CD4-positive, CD25-positive, alpha-beta regulatory T cell (primary cell): ENCODE measurements at places on chromosomes 7 and 10. TPM values are rescaled to one million over a fixed set of nuclear protein-coding genes. Genes with fewer than 3 reads are reported as not detected.

Gene C7orf33
- not detected for polyA plus RNA-seq

Gene HOXA5
- not detected for polyA plus RNA-seq

Gene CNPY1
- not detected for polyA plus RNA-seq

Gene MET
- not detected for polyA plus RNA-seq

Gene SGCE
- 0.56 TPM for polyA plus RNA-seq

Gene UBTD1
- polyA plus RNA-seq: 0.22 TPM

Gene DYDC2
- polyA plus RNA-seq: not detected

Gene LRRC61
- polyA plus RNA-seq: 25.8 TPM

Gene CYP2C19
- not detected for polyA plus RNA-seq

Gene CCL24
- not detected for polyA plus RNA-seq

Gene UFSP1
- 2.4 TPM for polyA plus RNA-seq

Gene ASZ1
- not detected for polyA plus RNA-seq

Gene NRP1
- polyA plus RNA-seq: 0.05 TPM

Gene SH2D4B
- not detected for polyA plus RNA-seq

Gene KLF14
- not detected for polyA plus RNA-seq

Gene MICALL2
- 0.14 TPM for polyA plus RNA-seq

Gene TMEM213
- 0.21 TPM for polyA plus RNA-seq

Gene ZNF107
- 6.0 TPM for polyA plus RNA-seq

Gene HOXA4
- polyA plus RNA-seq: not detected

Gene HOGA1
- polyA plus RNA-seq: not detected

Gene CDNF
- polyA plus RNA-seq: 2.1 TPM

Gene SPDYE1
- 0.08 TPM for polyA plus RNA-seq

Gene C10orf105
- polyA plus RNA-seq: not detected

Gene CCDC6
- 4.7 TPM for polyA plus RNA-seq

Gene HOXA3
- polyA plus RNA-seq: 0.13 TPM

Gene AKR1C3
- polyA plus RNA-seq: 8.9 TPM

Gene LAMTOR4
- 450 TPM for polyA plus RNA-seq

Gene IGF2BP3
- polyA plus RNA-seq: not detected

Gene SSC4D
- polyA plus RNA-seq: 0.65 TPM

Gene MRPS16
- 112 TPM for polyA plus RNA-seq

Gene OR6V1
- not detected for polyA plus RNA-seq

Gene PRKAR2B
- 0.11 TPM for polyA plus RNA-seq
